ENCODE measurements at places on chromosomes 12 and 14.
A peak's percentile ranks its signal among the peaks of the same experiment; 100 is the strongest.

GRCh38 chr14:28952666-28953065, 186.1 kb downstream of the FOXG1 start:
- DNase-seq, result no peak

DNA sequence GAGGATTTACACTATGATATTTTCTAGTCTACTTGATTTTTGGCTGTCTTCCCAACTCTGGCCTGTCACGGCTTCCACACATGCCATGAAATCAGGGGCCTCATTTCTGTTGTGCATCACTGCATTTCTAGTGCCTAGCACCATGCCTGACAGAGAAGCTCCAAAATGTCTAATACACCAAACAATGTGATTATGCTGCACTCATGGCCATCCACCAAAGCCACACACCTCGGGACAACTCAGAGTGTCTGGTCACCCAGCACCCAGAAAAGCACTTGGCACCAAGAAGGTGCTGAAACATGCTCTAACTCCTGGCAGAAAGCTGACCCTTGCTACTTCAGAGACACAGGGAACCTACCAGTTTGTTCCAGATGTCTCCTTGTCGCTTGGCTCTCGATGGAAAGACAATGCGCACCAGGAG, 11.3 kb downstream of the GCN1 start:
- DNase-seq, result no peak

- peak; percentile 55 for DNase-seq
Observed at GRCh38 chr12:12720672-12721161, 3.5 kb downstream of the CDKN1B start.

- no peak for DNase-seq
Observed at GRCh38 chr14:105084741-105085571, 19.7 kb upstream of the GPR132 start.

DNA sequence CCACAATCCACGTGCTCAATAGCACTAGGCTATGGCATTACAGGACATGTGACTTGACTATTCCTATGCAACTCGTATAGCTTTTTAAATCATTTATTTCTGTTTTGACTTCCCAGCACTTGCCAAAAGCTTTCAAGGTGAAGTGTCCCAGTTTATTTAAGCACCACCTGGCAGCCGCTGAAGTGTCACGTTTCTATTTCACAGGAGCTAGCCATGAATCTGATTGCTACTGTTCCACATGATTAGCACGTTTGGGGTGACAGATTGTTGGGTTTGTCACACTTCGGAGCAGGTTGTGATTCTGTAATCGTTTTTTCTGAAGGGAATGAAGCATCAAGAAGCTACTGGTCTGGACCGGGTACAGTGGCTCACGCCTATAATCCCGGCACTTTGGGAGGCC, 39.9 kb upstream of the BICDL1 start:
- no peak for DNase-seq

DNA sequence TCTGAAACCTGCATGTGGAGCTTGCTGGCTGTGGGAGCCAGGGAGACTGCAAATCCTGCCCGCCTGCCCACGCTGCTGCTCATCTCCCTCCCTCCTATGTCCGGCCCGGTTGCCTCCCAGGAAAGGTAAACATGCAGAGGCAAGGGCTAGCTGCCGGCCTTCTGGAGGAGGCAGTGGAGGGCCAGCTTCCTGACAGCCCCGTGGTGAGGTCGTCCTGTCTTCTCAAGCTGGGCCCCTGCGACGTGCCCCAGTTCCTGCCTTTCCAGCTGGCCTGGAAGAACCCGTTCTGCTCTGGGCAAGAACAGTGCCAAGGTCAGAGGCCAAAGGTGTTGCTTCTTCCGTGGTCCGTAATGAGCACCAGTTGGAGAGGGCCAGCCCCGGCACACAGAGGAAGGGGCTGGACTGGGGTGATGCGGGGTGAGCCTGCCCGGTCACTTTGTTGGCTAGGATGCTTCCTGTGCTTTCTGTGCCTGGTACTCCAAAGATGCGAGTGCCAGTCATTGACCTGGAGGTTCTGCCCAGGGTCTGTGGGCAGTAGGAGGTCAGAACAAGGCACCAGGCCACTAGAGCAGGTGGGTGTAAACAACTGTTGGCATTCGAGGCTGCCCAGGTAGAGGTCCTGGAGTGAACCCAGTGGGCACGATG, 25.3 kb downstream of the TPCN1 start:
- DNase-seq, result no peak

- no peak for DNase-seq
Observed at GRCh38 chr14:30020687-30021086, 93.0 kb upstream of the PRKD1 start.

- no peak for DNase-seq
Observed at GRCh38 chr12:91140026-91140931, 29.0 kb upstream of the LUM start.

DNA sequence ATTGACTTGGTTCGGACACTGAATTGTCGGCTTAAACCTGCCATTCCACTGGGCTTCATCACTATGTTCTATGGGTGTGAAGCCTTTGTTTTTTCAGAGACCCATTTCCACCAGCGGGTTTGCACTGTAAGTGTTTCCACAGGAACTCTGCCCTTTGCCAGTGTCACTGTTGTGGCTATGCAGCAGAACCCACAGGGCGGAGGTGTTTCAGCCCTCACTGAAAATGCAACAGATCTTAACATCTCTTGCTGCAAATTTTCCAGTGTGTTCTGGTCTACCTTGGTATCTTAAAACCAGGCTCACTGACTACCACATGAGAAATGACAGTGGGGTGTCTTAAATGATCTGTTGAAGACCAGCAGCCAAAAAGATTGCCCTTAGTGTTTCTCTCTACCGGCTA, 21.1 kb downstream of the PRKCH start:
- peak; percentile 89 for DNase-seq

GRCh38 chr14:21263284-21264024, 5.8 kb downstream of the HNRNPC start:
- no peak for DNase-seq

GRCh38 chr12:47078733-47079467, 521 bp upstream of the PCED1B start:
- DNase-seq, result peak; percentile 62

DNA sequence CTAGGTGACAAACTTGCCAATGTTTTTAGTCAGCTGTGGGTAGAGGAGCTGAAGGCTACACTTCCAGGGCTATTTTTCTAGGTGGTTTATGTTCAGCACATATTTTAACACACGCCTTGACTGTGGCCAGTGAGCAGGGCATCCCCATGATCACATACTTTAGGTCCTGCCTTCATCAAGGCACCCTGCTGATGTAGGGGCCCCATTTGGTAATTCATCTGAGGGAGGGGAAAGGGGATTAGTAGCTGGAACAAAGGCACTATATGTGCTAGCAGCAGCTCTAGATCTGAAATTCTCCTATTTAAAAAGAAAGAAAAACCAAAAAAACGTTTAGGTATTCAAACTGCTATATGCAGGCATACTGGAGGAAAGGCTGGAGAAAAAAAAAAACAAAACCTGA, 14.5 kb downstream of the EGLN3 start:
- no peak for DNase-seq

DNA sequence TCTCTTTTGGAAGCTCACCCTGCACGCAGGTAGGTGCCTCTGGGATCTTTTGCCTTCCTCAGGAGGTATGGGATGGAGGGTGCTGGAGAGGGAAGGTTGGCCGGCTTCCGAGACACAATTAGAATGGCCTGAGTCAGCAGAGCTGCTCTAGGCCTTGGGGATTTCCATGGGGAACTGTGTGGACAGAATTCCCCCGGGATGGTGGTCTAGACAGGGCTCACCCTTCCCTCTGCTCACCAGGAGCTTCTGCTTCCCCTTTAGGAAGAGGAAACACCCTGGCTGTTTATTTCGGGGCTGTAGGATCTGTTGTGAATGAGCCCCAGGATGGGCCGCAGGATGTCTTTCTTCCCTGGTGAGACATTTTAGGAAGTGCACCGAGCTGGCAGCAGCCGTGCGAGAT, 43.7 kb upstream of the TMED10 start:
- DNase-seq, result no peak

- peak; percentile 32 for DNase-seq
Observed at GRCh38 chr14:91893669-91894068, 26.3 kb upstream of the TC2N start.

DNA sequence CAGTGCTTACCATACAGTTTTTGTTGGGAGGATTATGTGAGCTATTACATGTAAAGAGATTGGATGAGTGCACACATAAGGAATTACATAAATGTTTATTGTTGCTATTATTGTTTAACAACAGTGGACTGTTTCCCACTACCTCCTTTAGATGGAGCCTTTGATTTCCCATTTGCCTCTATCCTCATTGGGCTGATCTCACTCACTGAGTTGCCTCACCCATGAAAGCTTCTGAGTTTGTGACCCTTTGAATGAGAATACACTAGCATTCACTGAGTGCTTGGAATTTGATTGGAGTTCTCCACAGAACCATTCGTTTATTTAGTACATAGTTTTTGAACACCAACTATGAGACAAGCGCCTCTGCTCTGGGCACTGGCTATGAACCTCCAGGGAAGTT, 121.0 kb downstream of the HELB start:
- DNase-seq, result no peak

- no peak for DNase-seq
Observed at GRCh38 chr12:85872497-85873091, 1.5 kb upstream of the NTS start.

Measured in activated naive CD4-positive, alpha-beta T cell treated with anti-CD3 and anti-CD28 coated beads, Interleukin-2, amount 10 ng/mL, durations not matched to agents 7 days and 5 days (primary cell).